NCI-H2081 treated with DMSO at 0.1 percent for 48 hours (cell line): ENCODE measurements at places on chromosomes 1 and 21.

- DNase-seq: no peak
These were observed 14.2 kb upstream of the MCOLN3 start for GRCh38 chr1:85062425-85063026.

GRCh38 chr1:225523263-225523950 is 95.6 kb upstream of the LBR start:
- no peak for DNase-seq

DNA sequence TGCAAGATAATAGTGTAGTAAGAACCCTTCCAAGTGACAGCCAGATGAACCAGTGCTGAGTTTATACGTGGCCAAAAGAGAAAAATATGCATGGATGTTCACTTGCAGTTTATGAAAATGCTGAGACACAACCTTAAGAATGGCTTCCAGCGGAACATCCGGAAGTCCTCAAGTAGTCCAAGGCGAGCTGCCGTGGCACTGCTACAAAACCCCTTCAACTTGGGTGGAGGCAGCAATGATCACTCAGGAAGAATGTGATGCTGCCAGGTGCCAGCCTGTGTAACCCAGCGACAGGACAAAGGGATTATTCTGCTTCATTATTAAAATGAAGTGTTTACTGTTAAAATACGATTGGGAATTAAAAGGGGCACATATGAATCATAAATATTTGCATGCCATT is 179.6 kb downstream of the RUNX1 start:
- no peak for DNase-seq

DNA sequence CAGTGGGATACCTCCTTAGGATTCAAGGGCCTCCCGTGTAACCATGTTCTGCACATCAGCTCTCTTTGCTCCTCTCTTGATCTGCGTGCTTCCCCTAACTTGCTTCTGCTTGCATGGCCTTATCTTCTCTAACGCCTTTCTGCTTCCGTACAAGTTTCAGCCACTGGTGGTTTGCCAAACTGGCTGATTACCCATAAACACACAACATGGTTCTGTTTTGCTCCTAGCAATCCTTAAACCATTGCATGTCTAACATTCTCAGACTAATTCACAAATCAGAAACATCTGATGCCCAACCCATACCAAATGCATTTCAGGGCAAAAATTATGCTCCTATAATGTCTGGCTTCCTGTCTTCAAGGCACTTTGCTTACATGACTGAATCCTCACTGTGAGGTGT is 166.4 kb downstream of the PBX1 start:
- no peak for DNase-seq

GRCh38 chr1:118558933-118559332 is 373.9 kb upstream of the SPAG17 start:
- no peak for DNase-seq

GRCh38 chr21:41924368-41924754 is 29.5 kb downstream of the C2CD2 start:
- DNase-seq: no peak
